ENCODE measurements at places on chromosomes 2 and 18.

DNA sequence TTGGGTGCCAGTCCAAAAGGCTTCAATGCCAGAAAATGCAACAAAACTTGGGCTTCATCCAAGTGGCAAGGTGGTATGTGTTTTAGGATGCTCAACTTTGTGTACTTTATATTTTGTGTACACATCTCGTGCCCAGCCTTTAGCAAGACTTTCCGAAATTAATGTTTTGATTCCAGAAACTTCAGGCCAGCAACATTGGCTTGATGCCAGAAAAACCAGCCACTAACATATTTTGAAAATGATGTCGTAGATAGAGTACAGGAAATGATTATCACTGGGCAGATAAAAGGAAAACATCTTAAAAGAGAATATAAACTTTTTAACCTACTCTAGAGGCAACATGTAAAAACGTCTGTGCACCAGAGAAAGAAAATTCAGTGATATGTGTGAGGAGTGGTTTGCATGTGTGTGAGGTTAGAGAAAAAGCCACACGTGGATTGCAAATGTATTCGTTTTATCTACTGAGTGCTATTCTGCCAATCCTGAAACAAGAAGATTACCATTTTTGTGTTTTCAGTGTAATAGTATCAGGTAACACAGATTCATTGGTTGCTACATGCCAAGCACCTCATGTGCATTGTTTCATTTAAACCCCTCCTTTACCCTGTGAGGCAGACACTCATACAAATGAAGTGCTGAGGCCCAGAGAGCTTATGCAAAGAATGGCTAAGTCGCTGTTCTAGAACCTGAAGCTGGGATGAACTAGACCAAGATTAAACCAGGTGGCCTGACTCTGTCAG is 264.8 kb downstream of the C1D start:
- no peak for DNase-seq

DNA sequence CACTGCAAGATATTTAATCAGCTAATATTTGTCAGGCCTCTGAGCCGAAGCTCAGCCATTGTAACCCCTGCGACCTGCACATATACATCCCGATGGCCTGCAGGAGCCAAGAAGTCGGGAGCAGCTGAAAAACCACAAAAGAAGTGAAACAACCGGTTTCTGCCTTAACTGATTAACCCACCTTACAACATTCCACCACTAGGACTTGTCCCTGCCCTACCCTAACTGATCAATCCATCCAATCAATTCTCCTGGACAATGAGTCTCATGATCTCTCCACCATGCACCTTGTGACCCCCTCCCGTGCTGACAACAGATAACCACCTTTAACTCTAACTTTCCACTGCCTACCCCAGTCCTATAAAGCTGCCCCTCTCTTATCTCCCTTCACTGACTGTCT is 945.4 kb upstream of the GYPC start:
- DNase-seq, result no peak

DNA sequence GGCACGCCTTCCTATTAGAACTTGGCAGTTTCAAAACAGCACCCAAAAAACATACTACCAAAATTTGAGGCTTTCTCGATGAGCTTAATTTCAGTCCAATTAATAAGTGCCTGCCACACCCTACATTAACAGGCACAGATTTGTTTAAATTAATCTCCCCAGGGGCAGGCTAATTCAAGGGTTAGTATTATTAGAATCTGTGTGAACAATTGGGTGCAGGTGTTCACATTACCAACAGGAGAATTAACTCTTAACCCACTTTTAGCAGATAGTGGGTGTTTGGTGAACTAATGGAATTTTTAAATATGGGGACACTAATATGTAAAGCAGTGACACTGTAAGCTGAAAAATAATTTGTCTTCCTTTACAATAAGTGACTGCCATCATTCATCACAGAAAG is 4.1 kb downstream of the MBD2 start:
- no peak for DNase-seq

- no peak for DNase-seq
Measured at GRCh38 chr2:82827426-82827825, 1631.7 kb downstream of the SUCLG1 start.

DNA sequence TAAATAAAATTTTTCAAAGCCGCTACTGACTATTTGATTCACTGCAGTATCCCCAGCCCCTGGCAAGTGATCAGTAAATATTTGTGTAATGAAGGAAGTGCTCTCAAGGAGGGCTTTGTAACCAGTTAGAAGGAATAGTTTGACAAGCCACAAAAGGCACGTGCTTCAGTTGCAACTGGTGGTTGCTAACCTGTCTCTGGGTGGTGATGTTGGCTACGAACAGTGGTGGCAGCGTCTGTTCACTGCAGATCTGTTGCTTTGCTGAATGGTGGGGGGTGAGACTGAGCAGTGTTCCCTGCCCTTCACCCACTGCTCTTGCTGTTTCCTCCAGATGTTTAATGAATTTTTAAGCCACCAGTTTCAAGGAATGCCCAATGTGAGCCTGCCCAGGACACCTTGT is 73.9 kb upstream of the SIX2 start:
- DNase-seq, result peak; percentile 41

DNA sequence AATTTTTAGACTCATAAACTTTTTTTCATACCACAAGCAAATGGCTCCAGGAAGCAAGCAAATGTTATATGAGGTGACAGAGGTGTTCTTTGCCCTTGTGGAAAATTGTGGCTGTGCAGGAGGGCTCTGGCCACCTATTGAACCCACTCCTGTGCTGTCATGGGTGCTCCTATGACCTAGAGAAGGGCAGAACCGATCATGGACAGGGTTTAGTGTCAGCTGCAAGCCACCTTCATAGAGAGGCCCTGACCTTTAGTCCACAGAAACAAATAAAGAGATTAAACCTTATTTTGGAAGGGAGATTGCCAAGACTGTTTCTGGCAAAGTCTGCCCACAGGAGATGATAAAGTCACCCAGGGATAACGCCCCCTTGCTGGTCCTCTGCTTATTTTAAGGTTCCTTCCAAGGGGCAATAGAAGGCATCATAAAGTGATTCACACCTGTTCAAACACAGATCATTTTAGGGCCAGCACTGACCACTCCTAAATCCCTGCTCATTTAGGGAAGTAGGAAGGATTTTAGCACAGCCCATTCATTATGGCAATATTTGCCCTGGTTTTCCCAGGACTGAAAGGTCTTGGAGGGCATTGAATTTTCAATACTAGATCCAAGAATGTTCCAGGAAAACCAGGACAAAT is 26.1 kb upstream of the STAT4 start:
- DNase-seq, result no peak

- DNase-seq, result no peak
Measured at GRCh38 chr2:106363791-106364190, 104.4 kb downstream of the RGPD3 start.

- DNase-seq, result no peak
Measured at GRCh38 chr2:144996225-144996795, 476.4 kb upstream of the ZEB2 start.

DNA sequence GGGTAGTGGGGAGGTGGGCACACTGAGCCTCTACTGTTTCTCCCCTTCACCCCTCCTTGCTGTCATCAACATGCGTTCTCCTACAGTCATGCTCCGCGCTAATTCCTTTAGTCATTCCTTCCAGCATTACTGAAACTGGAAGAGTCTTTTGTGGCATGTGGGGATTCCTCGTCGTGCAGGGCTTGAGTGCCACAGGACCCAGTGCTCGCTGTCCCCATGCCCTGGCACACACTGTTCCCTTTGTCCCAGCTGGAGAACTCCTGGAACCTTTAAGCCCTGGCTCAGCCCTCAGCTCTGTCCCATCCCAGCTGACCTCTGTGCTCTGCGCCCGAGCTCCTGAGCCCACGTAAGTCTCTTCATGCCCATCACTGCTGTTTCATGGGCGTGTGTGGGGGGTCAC is 42.1 kb downstream of the ODC1 start:
- DNase-seq, result no peak

- DNase-seq, result no peak
Measured at GRCh38 chr2:180733330-180733729, 247.1 kb upstream of the UBE2E3 start.

DNA sequence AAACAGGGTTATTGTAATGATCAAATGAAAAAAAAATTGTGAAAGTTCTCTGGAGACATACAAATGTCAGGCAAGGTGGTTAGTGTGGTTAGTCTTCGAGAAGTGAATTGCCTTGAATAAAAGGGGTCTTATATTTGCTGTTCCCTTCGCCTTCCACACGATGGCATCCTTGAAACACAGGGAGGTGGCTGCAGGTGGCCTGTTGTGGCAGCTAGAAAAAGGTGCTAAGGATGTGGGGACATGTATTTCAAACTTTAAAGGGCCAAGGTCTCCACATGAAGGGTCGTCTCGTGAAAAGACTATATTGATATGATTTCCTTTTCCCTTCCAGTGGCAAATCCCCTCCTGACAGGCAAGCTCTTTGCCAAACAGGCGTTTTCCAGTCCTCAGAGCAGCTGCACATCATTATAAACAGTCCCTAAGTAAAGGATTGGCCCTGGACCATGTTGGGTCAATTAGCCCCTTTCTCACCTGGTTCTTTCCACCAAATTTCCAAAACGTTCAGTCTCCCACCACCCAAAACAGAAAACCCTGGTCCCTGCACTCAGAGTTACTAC is 68.5 kb downstream of the COPS8 start:
- DNase-seq, result peak; percentile 72

DNA sequence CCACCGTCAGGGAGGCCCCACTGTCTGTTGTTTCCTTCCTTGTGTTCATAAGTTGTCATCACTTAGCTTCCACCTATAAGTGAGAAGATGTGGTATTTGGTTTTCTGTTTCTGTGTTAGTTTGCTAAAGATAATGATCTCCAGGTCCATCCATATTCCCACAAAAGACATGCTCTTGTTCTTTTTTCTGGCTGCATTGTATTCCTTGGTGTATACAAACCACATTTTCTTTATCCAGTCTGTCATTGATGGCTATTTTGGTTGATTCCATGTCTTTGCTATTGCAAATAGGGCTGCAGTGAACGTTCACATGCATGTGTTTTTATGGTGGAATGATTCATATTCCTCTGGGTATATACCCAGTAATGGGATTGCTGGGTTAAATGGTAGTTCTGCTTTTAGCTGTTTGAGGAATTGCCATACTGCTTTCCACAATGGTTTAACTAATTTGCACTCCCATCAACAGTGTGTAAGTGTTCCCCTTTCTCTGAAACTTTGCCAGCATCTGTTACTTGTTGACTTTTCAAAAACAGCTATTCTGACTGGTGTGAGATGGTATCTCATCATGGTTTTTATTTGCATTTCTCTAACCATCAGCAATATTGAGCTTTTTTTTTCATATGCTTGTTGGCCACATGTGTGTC is 156.6 kb upstream of the NOSTRIN start:
- DNase-seq, result peak; percentile 38

GRCh38 chr18:53375621-53376020 is 848.8 kb downstream of the MBD2 start:
- DNase-seq, result no peak

GRCh38 chr2:67528320-67528719 is 131.2 kb downstream of the ETAA1 start:
- DNase-seq, result no peak

- DNase-seq, result peak; percentile 36
Measured at GRCh38 chr2:44167311-44167907, 1.3 kb upstream of the PPM1B start.

GRCh38 chr2:188784269-188784762 is 189.9 kb upstream of the COL3A1 start:
- DNase-seq, result no peak

DNA sequence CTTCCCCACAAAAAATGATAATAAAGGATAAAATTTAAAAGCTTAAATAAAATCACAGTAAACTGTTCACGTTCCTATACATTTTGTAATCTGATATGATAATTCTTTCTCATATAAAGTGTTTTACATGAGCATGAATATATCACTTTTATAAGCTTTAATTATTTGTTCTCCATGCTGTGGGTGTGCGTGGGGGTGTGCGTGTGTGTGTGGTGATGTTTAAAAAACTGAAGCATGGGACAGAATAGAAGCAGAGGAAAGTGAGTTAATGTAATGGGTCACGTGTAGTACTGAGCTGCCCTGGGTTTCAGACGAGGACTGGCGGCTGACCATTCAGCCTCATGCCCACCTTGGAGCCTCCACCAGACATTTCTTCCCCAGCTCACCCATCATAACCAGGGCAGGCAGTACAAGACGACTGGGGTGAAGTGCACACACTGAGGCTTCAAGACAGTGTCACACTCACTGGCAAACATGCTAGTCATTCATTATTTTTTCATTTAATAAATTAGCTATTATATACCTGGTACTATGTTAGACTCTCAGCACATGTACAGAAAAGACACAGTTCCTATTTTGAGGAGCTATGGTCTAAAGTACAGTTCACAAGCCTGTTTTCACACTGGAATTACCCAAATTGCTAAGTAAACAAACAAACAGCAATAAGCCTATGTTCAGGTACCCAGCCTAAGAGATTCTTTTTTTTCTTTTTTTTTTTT is 97.2 kb upstream of the LPIN2 start:
- no peak for DNase-seq

DNA sequence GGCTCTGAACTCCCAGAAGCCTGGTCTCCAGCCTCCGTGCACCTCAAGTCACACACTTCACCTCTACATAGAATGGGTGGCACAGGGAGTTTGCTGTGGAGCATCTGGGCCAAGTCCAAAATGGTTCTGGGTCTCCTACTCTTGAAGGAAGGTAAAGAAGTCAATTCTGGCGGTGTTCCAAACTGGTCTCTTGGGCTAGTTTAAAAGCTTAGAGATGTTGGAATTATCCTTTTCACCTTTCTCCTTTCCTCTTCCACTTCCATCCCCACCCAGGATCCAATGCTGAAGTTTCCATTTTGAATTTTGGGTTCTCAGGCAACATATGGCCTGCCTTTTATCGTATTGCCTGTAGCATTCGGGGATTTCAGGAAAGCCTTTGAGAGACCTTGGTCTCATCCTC is 325.2 kb downstream of the PDE11A start:
- no peak for DNase-seq

DNA sequence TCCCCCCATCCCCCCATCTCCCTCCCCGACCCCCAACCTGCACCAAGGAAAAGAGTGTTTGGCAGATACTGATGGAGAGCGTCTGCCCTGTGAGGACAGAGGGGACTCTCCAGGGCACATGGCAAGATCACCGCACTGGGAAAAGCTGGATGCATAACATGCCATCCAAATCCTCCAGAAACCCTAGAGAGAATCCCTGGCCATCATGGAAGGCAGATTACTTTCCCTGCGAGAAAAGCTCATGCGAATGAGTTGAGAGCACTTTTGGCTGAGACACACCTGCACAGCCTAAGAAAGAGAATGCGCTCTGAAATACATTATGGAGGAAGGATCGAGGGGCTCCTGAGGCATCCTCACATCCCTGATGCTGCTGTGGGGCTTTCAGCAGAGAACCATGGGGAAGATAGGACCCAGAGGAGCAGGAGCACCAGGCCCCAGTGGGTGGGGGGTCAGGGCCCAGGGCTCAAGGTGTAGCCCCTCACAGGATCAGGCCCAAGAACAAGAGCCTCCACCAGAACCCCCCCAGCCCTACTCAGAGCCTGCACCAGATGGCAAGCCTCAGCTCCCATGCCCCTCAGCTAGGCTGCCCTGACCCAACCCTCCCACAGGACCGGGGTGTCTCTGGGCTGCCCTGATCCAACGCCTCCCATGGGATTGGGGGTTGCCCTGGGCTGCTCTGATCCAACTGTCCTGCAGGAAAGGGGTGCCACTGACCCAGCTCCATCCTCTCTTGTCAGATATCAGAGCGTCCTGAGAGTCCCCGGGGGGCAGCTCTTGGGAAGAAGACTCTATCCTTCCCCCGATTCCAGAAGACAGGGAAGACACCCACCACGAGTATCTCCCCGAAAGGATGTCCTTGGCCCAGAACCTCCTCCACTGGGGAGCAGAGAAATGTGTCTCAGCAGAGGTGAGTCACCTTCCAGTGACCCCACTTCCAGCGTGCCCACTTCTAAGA is 153.4 kb downstream of the NDUFA10 start:
- DNase-seq, result no peak

GRCh38 chr2:240213476-240214421 is 73.3 kb upstream of the OTOS start:
- no peak for DNase-seq

- no peak for DNase-seq
Measured at GRCh38 chr2:116489944-116490343, 1324.5 kb upstream of the DDX18 start.
